Stimulated activated CD4-positive, alpha-beta T cell treated with anti-CD3 and anti-CD28 coated beads, Interleukin-1b, Interleukin-23, amount 100 ng/mL, for 48 hours (primary cell): ENCODE measurements at places on chromosomes 13 and 19.

DNA sequence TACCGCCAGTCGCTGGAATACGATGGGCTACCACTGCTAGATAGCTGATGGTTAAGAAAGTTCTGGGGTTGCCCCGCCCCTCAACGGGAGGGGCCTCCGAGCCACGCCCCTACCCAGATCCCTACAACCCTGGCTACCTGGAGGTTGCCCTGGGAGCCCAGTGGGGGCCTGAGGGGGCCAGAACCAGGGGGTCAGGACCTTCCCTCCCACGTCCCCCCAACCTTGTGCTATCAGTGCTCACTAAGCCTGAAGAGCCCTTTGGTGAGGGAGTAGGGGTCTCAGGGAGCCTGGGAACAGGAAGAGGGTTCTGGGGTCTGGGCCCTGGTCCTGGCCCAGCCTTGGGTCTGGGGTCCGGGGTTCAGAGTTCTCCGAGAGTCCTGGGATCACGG lies 8.9 kb downstream of the OCEL1 start:
- DNase-seq = peak; percentile 62

GRCh38 chr19:35533822-35534392 lies 651 bp downstream of the GAPDHS start:
- DNase-seq = peak; percentile 25

- no peak for DNase-seq
Observed at GRCh38 chr13:68345963-68346531, 1115.9 kb upstream of the PCDH9 start.

DNA sequence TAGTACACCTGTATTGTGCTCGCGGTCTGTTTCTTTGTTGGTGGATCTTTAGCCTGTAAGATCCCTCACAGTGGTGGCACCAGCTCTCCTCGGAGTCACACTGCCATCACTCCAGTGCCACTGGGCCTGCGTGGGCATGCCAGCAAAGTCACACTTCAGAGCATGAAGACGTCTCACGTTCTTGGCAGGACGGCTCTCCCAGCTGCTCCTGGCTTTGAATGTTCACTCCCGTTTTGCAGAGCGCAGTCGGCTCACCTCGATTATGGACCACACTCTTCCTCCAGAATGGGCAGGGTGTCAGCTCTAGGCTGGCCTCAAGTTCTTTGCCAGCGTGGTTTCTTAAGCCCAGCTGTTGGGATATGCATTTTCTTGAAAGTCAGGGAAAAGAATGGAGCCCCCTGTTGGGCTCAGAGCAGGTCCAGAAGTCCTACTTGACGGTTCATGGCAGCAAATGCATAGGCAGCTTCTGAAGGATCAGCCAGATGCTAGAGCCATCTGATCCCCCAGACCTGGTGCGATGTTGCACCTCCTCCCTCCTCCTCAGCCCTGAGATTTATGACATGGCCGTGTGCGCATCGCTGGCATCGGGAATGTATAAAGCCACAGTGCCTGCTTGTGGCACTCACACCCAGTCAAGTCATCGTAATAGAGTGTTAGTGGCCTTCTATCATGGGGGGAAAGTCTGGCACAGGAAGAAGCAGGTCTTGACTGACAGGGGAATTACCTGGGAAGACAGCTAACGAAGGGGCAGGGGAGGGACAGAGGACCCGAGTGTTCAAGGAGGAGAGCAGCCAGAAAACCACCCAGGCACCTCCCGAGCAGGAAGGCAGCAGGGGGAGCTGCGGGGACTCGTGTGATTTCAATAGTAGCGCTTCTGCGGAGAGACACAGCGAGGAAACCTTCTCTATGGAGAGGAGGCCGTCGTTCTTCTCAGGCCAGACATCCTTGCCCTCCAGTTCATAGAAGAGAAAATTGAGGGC lies 40.2 kb upstream of the NPAS1 start:
- no peak for DNase-seq

GRCh38 chr13:67134417-67135129 lies 95.6 kb downstream of the PCDH9 start:
- DNase-seq = no peak

GRCh38 chr13:113455384-113455783 lies 2.1 kb upstream of the ADPRHL1 start:
- no peak for DNase-seq

DNA sequence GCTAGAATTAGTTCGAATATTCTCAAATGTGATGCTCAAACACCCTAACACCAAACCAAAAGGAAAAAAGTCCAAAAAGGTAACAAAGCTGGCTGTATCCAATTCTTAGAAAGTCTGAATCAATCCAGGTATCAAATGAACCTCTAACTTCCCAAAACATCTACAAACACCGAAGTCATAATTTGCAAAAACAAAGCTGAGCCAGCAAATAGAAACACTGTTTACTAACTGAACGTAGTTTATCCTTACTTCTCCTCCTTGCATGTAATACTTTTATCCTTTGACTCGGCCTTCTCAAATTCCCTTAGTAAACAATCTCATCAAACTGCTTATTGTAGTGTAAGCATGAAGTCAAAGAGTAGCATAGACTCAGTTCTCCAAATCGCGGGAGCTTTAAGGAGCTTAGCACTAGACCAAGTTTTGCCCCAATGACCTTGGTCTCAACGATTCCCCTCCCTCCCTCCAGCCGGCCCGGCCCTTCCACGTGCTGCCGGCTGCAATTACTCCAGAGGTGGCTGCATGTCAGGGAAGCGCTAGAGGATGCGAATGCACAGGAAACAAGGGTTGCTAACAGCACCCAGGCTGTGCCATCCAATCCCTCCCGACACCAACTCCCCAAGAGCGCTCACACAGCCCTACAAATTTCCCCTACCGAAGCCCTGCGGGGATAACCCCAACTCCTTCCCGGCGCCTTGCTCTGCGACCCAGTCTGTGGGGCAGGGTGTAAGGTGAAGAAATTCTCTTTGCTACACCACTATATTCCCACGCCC lies 693 bp downstream of the XPO4 start:
- DNase-seq = peak; percentile 21

GRCh38 chr19:8174706-8175105 lies 25.3 kb upstream of the FBN3 start:
- DNase-seq = no peak

- DNase-seq = no peak
Observed at GRCh38 chr13:45821811-45822210, 29.7 kb downstream of the SIAH3 start.

DNA sequence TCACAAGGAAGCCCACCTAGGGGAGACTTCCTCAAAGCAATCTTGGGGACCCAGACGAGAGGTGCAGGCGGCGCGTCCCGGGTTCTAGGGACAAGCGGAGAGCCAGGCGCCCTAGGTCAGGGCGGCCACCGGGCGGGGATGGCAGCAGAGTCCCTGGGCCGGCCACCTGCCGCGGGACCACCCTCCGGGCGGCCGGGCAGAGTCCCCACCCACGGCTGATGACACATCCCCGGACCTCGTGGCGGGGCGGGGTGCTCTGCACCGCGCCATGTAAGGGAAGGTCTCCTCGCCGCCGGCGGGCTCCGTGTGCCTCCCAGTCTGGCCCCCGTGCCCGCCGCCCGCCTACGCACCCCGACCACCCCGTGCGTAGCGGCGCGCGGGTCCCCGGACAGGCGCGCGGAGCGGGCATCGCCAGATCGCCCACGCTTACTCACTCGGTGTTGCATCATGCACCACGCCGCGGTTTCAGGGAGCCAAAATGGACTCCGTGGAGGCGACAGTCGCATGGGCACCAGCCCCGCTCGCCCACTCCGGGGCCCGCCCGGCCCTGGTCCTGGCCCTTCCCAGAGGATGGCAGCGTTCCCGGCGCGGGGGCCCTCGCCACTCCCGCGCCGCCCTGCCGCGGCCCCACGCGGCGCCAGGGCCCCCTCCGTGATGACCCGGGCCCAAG lies 643 bp downstream of the SLC7A1 start:
- peak; percentile 80 for DNase-seq

GRCh38 chr19:19371059-19371458 lies 34.4 kb upstream of the GATAD2A start:
- no peak for DNase-seq

DNA sequence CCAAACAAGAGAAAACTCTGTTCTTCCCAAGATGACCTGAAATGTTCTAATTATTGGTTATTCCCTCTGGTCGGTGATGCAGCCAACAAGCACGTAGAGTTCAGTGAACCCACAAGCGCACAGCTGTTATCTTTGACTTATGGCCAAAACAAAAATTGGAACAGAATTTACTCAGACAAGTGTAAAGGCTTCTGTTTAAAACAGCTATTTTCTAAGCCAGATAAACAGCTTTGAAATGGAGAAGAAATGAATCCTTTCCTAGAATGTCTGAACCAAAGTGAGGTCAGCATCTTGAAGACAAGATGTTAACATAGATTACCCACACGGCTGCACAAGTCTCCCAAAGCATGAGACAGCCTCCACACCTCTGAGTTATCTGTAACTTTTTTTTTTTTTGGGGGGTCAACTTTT lies 669.2 kb downstream of the DIAPH3 start:
- DNase-seq = no peak

DNA sequence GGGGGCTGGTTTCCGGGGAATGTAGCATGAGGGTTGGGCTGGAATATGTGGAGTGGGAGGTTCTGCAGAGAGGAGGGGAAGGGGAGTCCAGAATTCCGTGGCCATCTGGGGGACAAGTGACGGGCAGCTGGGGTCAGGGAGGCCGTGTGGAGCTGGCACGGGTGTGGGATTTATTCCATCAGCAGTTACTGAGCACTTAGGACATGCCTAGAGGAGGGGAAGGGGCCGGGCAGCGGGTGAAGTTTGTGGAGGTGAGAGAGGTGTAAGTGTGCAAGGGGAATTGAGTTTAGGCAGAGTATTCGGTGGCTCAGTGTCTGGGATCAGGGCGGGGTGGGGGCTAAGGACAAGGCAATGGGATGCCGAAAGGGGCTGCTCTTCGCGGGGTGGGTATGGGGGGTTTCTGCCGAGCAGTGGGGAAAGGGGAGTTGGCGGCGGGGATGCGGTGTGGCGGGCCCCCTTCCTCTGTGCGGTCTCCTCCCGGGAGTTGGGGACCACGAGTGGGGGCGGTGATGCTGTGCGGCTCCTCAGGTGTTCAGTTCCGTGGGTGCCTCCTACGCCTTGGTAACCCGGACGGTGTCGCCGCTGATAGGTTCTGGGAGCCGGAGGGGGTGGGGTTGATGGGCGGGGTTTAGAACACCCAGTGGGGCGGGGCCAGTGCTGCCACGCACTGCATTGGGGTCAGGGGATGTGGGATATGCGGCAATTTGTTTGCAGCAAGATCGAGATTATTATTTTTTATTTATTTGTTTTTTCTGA lies 5.4 kb downstream of the CCDC61 start:
- DNase-seq = peak; percentile 61

DNA sequence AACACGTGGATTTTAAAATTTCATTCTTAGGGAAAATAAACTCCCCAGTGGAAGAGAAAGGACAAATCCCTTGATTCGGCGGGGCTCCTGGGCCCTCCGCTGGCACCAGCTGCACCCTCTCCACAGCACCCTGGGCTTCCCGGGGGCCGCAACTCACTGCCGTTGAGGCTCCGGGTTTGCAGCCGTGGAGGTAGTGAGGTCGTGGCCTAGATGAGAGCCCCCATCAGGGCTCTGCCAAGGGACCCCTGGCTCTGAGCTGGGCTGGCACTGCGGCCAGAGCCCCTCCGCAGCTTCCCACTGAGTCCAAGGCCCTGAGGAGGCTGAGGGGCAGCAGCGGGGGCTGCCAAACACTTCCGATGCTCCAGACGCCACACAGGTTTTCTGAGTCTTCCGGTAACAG lies 133.7 kb upstream of the MCF2L start:
- DNase-seq = no peak

- DNase-seq = no peak
Observed at GRCh38 chr13:26497968-26498511, 59.4 kb upstream of the WASF3 start.

GRCh38 chr19:16320987-16321386 lies 3.6 kb upstream of the KLF2 start:
- DNase-seq = no peak

DNA sequence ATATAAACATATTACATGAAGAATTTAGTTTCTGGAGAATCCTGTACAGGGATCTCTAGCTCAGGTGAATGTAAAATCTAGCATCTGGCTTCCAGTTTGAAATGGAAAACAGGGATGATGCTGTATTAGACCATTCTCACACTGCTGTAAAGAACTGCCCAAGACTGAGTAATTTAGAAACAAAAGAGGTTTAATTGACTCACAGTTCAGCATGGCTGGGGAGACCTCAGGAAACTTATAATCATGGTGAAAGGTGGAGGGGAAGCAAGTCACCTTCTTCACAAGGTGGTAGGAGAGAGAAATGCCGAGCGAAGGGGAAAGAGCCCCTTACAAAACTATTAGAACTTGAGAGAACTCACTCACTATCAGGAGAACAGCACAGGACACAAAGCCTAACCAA lies 17.0 kb upstream of the N4BP2L2 start:
- DNase-seq = no peak

DNA sequence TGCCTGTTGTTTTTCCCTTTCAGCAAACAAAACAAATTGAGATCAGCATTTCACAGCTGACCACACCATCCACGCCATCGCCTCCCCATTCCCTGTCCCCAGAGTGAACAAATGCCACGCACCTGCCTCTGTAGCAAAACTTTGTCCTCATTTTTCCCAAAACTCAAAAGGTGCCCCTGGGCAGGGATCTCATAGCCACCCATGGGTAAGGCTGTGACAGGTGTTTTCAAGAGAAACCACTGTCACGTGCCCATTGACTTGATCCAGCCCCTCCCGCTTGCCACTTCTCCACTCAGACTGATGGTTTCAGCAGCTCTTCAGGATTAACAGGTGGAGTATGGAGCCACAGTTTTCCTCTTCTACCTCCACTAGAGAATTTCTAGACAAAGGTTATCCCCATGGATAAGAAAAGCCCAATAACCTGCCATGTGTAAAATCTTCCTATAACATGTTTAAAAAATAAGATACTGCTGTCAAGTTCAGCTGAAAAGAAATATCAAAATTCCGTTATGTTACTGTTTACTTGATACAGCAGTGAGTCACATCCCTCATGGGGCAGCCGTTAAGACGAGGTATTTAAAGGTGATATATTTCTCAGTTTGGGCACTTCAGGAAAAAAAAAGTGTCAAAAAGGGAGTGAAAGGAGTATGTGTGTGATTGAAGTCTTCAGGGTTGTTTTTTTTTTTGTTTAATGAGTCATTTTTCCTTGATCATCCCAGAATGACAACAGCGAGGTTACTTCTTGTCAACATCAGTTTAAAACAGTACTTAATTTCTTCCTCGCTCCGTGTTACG lies 63.5 kb upstream of the GPR183 start:
- no peak for DNase-seq

DNA sequence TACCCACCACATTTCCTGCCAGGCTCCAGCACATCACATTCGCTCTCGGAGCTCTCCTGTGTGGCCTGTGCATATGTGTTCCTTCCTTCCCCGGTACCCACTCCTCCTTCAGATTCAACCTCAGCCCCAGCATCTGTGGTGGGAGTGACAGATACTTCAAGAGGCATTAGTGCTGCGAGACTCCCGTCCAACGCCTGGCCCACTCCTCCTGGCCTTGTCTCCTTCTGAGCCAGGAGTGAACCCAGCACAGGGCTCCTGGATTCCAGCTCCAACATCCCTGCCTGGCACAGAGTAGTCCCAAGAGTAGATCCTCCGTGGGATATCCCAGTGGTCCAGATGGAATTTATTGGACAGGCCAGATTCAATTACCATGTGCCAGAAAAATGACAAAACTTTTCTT lies 55.9 kb downstream of the SACS start:
- DNase-seq = no peak
